Stimulated activated CD4-positive, alpha-beta T cell treated with anti-CD3 and anti-CD28 coated beads, TNF-alpha, amount 100 ng/mL, for 24 hours (primary cell): ENCODE measurements at places on chromosomes 6 and 20.
A peak's percentile ranks its signal among the peaks of the same experiment; 100 is the strongest.

- no peak for DNase-seq
These were observed 828 bp downstream of the ASCC3 start for GRCh38 chr6:100880149-100880852.

- no peak for DNase-seq
These were observed 18.0 kb downstream of the AARS2 start for GRCh38 chr6:44294832-44295791.

DNA sequence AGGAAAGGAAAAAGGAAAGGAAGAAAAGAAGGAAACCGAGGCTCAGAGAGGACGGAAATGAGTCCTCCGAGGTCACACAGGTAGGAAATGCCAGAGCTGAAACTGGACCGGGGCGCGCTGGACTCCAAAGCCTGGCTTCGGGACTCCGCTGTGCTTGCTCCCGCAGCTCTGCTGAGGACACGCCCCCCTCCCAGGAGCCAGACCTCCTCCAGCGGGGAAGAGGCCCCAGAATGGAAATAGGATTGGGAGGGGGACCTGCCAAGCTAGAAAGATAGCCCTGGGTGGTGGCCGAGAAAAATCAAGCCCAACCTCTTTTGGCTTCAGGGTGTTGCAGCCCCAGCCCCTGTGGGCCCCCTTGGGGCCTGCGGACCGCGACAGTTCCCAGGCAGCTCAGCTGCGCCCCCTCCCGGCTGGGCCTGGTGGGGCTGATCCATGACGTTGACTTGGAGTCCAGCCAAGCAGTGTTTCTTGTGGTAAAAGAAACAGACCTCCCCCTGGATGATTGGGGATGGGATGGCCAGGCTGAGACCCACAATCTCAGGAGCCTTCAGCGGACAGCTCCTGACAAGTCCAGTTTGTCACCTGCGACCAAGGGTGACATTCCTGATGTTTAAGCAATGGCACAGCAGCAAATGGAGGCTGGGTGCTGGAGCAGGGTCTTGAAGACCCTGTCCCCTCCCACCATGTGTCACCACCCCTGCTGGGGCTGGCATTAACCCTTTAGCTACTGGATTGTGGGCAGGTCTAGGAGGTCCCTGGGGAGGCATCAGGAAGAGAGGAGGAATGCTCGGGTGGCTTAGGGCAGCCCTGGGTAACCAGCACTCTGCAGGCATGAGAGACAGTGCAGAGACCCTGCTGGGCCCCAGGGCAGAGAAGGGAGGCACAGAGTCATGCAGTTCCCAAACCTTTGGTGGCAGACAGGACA lies 55.4 kb downstream of the RIPOR3 start:
- peak; percentile 22 for DNase-seq

DNA sequence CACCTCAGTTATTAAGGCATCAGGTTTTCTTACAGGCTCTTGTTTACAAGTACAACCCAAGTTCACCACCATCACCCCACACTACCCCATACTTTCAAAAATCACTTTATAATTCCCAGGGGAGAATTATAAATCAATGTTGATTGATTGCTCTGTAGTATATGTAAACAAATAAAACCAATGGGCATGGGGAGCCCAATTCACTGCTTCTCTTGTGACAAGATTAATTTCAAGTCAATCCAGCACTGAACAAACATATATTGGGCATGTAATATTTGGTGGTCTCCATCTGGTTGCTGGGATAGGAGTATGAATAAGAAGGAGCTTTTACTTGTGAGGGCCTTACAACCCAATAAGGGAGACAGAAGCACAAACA lies 95.8 kb downstream of the CLVS2 start:
- DNase-seq = no peak

DNA sequence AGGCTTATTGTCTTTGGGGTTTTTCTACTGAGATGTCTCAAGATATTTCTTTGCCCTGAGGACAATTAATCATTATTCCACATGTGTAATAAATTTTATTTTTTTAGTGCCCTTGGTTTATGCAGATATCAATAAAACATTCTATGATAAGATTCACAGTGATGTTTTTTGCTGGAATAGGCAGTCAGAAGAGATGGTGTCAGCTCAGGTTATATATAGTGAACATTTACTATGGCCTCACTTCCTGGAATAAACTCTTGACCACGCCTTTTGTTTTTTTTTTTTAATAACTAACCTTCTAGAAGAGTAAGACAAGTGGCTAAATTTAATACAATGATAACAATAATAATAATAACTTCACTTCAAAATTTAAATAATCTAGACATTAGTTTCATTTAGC lies 209.7 kb downstream of the TRDN start:
- no peak for DNase-seq

GRCh38 chr20:59650418-59650817 lies 46.1 kb downstream of the PHACTR3 start:
- no peak for DNase-seq

GRCh38 chr6:55943329-55943728 lies 67.9 kb upstream of the BMP5 start:
- DNase-seq = no peak

DNA sequence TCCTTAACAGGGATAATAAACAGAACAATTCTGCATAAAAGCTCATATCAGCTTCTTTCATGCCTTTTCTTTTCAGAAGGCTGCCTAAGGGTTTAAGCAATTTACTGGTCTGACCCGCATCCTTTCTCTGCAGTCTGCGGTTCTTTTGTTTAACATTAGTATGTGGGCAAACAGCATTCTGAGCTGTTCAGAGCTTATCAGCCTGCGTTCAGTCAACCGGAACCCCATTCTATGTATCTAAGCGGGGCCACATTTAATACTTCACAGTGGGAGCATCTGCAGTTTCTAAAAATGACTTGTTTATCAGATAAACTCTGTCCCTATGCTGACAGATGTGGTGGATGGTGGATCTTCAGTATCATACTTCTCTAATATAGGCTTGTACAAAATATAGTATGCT lies 758.9 kb upstream of the MMS22L start:
- DNase-seq = no peak

DNA sequence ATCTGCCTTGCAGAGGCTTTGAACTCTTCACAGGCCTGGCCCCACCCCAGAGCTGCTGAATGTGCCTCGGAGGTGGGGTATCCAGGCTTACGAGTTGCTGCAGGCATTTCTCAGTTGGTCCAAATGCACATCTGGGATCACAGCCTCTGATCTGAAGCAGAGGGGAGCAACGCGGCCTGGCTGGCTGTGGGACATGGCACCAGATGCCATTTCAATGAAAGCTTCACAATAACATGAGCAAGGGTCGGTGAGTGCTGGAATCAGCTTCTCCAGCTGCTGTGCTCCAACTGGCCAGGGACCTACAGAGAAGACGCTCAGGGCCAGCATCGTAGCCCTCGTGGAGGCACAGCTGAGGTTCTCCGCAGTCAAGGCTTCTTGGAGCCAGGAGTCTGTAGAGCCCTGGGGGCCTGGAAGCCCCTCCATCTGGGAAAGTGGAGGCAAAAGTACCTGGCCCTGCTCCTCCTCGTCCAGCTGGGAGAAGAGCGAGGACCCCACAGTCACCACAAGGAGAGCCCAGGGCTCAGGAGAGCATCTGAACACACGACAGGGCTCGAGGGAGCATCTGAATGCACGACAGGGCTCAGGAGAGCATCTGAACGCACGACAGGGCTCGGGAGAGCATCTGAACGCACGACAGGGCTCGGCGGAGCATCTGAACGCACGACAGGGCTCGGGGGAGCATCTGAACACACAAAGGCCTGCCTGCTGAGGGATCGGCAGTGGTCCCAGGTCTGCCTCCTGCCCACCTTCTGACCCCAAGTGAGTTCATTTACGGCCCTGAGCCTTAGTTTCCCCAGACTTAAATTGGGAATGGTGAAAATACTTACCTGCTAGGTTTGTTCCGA lies 165.2 kb downstream of the DLL1 start:
- DNase-seq = no peak

GRCh38 chr6:39378960-39379425 lies 56.5 kb upstream of the KCNK16 start:
- no peak for DNase-seq

GRCh38 chr6:14274546-14275492 lies 157.2 kb downstream of the CD83 start:
- no peak for DNase-seq

GRCh38 chr20:63655249-63655648 lies 2.0 kb upstream of the STMN3 start:
- no peak for DNase-seq

DNA sequence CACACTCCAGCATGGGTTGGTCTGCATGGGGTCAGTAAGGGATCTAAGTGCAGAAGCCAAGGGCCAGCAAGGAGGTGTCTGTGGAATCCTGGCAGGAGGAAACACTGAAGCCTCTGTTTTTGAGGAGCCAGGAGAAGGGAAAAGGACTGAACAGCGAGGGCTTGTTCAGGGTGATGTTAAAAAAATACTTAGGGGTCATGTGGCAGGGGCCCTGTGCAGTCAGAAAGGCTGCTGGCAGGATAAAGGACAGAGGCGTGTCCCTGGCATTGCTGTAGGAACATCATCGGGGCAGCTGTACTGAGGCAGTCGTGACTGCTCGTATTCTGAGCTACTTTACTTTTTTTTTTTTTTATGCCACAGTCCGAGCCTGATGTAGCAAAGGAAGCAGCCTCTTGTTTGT lies 127.1 kb upstream of the ZFP64 start:
- DNase-seq = no peak

- no peak for DNase-seq
These were observed 58.9 kb downstream of the UST start for GRCh38 chr6:148805777-148806176.

DNA sequence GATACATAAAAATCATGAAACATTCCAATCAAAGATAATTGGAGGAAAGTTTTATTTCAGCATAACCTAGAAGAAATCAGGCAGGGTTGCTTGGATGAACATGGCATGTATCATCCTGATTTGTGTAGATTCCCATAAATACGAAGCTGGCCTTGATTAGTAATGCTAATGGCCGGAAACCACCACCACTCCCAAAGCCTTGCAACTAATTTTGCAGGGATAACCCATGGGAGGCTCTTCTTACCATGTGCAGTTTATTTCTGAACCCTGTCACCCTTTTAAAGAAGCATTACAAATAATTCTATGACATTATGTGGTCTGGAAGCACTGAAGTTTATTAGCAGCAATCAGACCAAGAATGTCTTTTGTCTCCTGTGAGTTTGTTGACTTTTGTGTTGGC lies 80.8 kb downstream of the AIG1 start:
- no peak for DNase-seq

GRCh38 chr6:3777730-3778461 lies 26.4 kb upstream of the PXDC1 start:
- DNase-seq = no peak

GRCh38 chr6:52262620-52263344 lies 18.5 kb upstream of the IL17F start:
- DNase-seq = no peak

DNA sequence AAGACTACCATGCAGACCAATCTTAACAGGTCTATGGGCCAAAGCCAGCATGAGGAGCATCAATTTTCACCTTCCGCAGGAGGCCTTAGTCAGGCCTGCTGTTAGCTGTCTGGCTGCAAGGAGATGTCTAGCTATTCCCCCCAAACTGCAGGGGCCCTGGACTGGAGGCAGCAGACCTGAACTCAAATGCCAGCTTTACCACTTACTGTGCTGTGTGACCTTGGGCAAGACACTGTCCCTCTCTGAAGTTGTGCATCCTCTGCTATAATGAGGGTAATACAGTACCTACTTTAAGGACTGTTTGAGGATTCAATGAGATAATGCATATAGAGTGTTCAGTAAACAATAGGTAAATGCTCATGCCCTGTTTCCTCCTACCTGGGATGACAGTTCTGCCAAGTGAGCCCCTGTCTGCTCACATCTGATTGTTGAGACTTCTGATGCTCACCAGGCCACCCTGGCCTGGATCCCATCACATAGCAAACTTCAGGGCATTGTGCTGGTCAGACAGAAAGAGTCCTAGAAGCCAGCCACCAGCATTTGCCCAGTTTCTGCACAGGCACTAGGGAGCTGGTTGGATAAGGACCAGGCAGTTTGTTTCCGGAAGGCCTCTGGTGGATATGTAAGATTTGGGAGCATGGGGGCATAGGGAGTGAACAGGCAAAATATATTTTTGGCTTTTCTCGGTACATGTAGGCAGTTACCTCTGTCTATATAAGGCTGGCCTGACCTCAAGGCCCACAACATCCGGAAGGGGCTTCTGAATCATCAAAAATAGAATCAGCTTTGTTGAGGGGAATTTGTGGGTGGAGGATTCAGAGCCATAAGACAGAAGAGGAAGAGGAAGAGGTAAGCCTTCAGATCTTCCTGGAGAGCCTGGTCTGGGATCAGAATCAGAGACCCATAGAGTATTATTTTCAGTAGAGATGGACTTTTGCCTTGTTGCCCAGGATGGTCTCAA lies 2.3 kb upstream of the OCSTAMP start:
- DNase-seq = peak; percentile 16

GRCh38 chr6:13358511-13358910 lies 30.2 kb upstream of the TBC1D7 start:
- DNase-seq = no peak

DNA sequence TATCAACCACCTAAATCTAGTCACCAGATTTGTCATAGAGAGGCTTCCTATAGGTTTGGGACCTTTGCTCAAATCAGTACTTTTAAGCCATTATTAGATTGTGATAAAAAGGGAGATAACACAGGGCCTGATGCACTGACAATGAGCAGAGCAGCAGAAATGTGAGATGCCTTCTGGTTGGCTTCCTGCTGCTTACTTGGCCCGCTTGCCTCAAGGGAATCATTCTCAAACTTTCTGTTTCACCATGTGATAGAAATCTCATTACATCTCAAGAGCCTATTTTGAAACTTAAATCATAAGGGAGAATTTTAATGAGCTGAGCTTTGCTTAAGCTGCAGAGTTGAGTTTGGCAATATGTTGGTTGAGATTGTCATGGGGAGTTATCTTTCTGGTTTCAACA lies 606.0 kb downstream of the DHX35 start:
- DNase-seq = no peak
